HepG2 (cell line): ENCODE measurements at places on chromosomes 6 and 20. TPM values are rescaled to one million over a fixed set of nuclear protein-coding genes. Genes with fewer than 3 reads are reported as not detected.

The ARMH2 gene
- polyA plus RNA-seq = not detected in 2 replicates

The IL22RA2 gene
- polyA plus RNA-seq = not detected in 2 replicates

The ID4 gene
- 0.05 and 0.20 TPM in 2 replicates for polyA plus RNA-seq

The MCHR2 gene
- polyA plus RNA-seq = not detected in 2 replicates

The MAK gene
- polyA plus RNA-seq = 0.01 TPM in 1 of 2 replicates, not detected in the other

The DLL1 gene
- polyA plus RNA-seq = not detected in 2 replicates

The LHFPL5 gene
- polyA plus RNA-seq = 0.03 TPM in 1 of 2 replicates, not detected in the other

The FKBP1C gene
- 1.9 and 3.2 TPM in 2 replicates for polyA plus RNA-seq

The LY6G6F gene
- polyA plus RNA-seq = not detected in 2 replicates

The TTI1 gene
- 21.5 and 22.9 TPM in 2 replicates for polyA plus RNA-seq

The CD40 gene
- polyA plus RNA-seq = 13.4 TPM in 2 replicates

The CGA gene
- polyA plus RNA-seq = 0.09 TPM in 1 of 2 replicates, not detected in the other

The TENT5A gene
- 4.9 and 8.0 TPM in 2 replicates for polyA plus RNA-seq

The CLDN20 gene
- polyA plus RNA-seq = not detected in 2 replicates

The COL11A2 gene
- polyA plus RNA-seq = 0.55 and 0.73 TPM in 2 replicates

The TGIF2 gene
- polyA plus RNA-seq = 41.3 and 49.9 TPM in 2 replicates

The MUC22 gene
- polyA plus RNA-seq = not detected in 2 replicates

The TNFRSF21 gene
- 24.8 and 27.5 TPM in 2 replicates for polyA plus RNA-seq
